ENCODE measurements at places on chromosomes 13 and 19. TPM values are rescaled to one million over a fixed set of nuclear protein-coding genes. Genes with fewer than 3 reads are reported as not detected.

DNA sequence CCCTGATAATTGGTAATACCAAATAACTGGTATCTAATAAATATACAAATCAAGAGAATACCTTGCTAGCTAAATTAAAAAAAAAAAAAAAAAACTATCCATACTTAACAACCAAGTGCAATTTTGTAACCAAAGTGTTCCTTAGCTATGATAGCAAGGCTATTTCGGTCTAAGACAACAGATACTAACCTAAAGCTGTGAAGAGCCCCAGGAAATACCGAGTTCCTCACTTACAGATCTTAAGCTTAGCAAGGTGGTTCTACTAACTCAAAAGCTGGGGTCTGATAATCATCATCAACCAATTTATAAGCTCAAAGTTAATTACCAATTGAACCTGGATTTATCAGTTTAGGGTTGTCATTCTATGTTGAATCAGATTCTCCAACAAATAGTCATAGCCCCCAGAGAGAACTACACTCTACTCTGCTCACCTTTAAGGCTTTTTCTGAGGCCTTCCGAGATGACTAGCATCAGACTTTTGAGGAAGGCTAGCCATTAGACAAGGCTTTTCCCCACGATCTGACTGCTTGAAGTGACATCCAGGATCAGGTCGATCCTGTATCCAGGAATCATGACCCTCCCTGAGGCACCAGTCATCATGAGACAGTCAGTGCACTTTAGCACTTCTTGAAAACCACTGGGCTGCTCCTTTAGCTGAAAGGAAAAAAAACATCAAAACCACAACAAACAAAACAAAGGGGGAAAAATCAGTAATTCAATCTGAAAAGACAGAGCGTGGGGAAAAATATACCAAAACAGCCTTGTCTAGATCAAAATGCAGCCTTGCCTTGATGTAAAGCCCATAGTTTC is 31.9 kb downstream of the INTS6 start:
- H3K27me3 ChIP-seq, result no peaks in the 10 kb centered on the region
- peaks cover 64% of the 10 kb centered on the region for H3K36me3 ChIP-seq
- peaks cover 47% of the 10 kb centered on the region for H3K4me1 ChIP-seq
- no peak overlapping the region for H3K4me3 ChIP-seq

GRCh38 chr13:42396901-42397655 is 125.1 kb downstream of the AKAP11 start:
- DNase-seq, result peak; percentile 47
- H3K4me3 ChIP-seq, result peak overlapping the region; percentile 65
- peaks cover 90% of the 10 kb centered on the region for H3K4me1 ChIP-seq
- no peaks in the 10 kb centered on the region for H3K27me3 ChIP-seq

DNA sequence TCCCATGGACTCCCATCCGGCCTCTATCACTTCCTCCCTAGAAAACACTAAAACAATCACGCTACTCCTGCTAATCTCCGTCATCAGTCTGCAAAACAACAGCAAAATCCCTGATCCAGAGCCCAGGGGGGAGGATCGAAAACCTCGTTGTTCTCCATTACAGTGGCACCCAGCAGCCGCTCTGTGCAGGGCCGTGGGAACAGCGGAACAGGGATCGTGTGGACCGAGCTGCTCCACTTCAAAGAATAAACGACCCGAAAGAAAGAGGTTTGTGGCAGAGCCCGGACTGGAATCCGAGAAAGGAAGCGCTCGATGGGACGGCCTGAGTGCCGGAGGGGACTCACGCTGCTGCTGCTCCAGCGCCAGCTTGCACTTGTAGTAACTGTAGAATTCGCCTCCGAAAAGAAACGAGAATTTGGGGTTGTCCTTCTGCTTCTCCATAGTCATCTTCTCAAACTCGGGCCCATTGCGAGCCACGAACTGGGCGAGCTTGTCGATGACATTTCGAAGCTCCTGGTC is 652 bp downstream of the CHERP start:
- H3K4me3 ChIP-seq, result peak overlapping the region; percentile 88
- H3K36me3 ChIP-seq, result peaks cover 52% of the 10 kb centered on the region
- peak overlapping the region; percentile 70 for H3K27ac ChIP-seq
- no peaks in the 10 kb centered on the region for H3K27me3 ChIP-seq

DNA sequence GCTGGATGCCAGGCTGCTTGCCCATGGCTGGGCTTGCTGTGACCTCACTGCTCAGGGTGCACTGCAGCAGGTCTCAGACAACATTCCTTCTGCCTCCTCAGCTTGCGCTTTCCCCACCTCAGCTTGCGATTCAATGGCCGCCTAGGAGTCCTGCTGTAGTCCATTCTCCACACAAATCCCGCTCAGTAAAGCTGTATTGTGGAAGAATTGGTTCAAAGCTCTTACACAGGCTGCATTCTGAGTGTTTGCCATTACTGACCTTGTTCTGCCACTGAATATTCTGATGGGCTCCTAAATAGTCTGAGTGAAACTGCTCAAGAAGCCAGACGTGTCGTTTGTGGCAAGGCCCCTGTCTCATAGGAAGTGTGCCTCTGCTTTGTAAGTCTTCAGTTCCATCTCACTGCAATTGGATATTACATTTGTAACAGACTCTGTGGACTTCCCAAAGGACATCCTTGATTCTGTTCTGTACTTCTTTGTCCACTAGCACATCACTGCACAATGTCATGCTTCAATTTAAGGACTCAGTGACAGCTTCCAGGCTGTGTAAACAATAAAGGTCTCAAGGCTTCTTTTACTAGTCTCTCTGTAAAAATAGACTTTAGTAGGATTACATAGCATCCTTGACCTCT is 49.8 kb downstream of the KATNAL1 start:
- H3K4me1 ChIP-seq, result peaks cover 22% of the 10 kb centered on the region
- peaks cover 9% of the 10 kb centered on the region for H3K36me3 ChIP-seq
- H3K27me3 ChIP-seq, result no peaks in the 10 kb centered on the region
- H3K27ac ChIP-seq, result no peak overlapping the region
- H3K4me3 ChIP-seq, result no peak overlapping the region

DNA sequence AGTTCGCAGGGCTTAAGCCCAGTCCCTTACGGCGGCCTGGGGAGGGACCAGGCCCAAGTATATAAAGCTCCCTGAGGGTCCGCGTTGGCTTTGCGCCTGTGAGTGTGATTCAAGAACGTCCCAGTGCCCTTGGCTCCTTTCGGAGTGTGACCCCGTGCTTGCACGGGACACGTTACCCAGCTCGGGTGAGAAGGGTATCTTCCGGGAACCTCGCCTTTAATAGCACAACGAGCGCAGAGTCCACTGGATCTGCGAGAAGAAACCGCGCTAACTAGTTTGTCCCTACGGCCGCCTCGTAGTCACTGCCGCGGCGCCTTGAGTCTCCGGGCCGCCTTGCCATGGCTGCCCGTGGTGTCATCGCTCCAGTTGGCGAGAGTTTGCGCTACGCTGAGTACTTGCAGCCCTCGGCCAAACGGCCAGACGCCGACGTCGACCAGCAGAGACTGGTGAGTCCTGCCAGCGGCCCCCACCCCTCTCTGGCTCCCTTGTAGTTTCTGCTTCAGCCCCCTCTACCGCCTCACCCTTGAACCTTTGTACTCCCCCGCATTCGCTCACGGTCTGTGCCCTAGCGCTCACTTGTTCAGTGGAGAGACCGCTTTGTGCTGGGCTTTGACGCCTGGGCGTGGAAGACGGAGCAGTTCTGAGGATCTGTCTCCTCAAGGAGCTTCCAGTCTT is at the start of gene DNAJC15:
TSS of gene DNAJC15 (plus strand) at position 298 of the 675 bp plus-strand sequence. CDS start at position 339, 41 bp downstream.
- H3K4me1 ChIP-seq, result peaks cover 37% of the 10 kb centered on the region
- DNase-seq, result peak; percentile 88
- peaks cover 13% of the 10 kb centered on the region for H3K36me3 ChIP-seq
- peak within 1 kb of the TSS; percentile 97 for H3K4me3 ChIP-seq

- H3K4me1 ChIP-seq, result no peaks in the 10 kb centered on the region
- H3K4me3 ChIP-seq, result no peak overlapping the region
- no peak overlapping the region for H3K27ac ChIP-seq
- no peaks in the 10 kb centered on the region for H3K27me3 ChIP-seq
Observed at GRCh38 chr13:112733661-112734379, 44.0 kb downstream of the ATP11A start.

DNA sequence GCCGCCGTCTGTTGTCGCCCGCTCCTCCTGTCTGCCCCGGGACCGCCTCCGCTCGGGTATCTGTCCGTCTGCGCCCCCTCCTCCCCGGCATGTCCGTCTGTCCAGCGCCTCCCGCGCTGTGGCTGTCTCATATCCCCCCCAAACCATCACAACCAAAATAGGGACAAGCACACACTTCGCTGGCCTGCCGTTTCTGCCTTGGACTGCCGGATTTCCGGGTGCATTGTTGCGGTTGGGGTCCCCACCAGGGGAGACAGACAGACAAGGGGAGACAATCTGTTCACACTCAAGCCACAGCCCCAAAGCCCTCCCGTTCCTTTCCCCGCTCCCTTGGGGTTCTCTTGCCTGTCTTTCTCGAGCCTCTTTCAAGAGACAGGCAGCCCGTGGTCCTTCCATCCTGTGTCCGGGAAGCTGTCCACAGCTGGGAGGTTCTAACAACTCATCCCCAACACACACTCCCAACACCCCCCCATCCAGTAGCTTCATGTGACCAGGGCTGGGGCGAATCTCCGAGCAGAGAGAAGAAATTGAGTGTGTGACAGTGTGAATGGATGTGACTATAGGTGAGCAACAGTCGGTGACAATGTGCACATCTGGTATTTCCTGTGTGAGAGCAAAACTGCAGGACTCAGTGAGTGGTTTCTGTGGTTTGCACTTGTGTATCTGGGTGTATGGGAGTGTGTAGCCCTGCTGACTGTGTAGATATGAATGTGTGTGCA is 16.5 kb upstream of the FOSB start:
- H3K27ac ChIP-seq, result peak overlapping the region; percentile 69
- H3K27me3 ChIP-seq, result peaks cover 2% of the 10 kb centered on the region
- peak overlapping the region; percentile 72 for H3K4me3 ChIP-seq
- DNase-seq, result peak; percentile 60
- peaks cover 53% of the 10 kb centered on the region for H3K4me1 ChIP-seq

DNA sequence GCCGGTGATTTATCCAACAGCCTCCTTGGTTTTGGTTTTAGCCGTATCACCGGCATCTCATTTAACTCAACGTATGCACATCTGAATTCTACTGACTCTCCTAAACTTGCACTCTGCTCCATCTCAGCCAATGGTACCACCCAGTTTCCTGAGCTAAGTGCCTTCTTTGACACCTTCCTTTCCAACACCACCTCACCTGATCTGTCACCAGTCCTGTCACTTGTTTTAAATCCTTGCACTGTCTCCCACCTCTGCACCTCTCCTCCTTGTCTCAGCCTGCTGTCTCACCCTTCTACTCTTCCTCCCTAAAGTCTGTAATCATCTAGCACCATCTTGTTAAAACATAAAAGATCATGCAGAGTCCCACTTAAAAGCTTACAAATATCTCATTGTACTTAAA is 28.1 kb upstream of the TPT1 start:
- H3K36me3 ChIP-seq, result peaks cover 31% of the 10 kb centered on the region
- H3K4me3 ChIP-seq, result no peak overlapping the region
- DNase-seq, result no peak
- H3K27ac ChIP-seq, result peak overlapping the region; percentile 33

DNA sequence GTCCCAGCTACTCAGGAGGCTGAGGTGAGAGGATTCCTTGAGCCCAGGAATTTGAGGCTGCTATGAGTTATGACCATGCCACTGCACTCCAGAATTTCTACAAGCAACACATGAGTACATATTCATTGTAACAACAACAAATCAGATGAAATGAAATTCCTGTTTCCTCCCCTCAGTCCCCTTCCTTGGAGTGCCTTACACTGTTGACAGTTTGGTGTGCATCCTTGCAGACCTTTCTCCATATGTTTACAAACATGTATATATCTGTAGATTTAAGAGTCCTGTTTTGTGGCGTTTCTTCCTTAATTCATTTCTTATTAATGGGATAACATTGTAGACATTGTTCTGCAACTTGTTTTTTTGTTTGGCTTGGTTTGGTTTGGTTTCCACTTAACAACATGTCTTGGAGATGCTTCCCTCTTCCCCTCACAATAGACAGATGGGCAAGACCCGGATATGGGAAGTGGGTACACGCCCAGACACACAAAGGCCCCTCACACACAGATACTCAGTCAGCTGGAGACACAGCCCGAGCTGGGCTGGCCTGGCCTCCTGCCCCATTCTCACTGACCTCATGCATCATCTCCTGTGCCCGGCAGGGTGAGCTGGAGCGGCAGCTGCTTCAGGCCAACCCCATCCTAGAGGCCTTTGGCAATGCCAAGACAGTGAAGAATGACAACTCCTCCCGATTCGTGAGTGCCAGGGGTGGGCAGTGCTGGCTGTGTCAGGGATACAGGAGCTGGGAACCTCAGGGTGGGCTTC is 21.7 kb downstream of the MYH14 start:
- H3K27me3 ChIP-seq, result no peaks in the 10 kb centered on the region
- no peaks in the 10 kb centered on the region for H3K36me3 ChIP-seq
- H3K4me3 ChIP-seq, result no peak overlapping the region
- H3K27ac ChIP-seq, result no peak overlapping the region

- no peak for DNase-seq
- no peak overlapping the region for H3K4me3 ChIP-seq
- H3K4me1 ChIP-seq, result no peaks in the 10 kb centered on the region
- no peaks in the 10 kb centered on the region for H3K27me3 ChIP-seq
- H3K36me3 ChIP-seq, result no peaks in the 10 kb centered on the region
Observed at GRCh38 chr13:56299650-56300049, 841.1 kb upstream of the PRR20A start.

DNA sequence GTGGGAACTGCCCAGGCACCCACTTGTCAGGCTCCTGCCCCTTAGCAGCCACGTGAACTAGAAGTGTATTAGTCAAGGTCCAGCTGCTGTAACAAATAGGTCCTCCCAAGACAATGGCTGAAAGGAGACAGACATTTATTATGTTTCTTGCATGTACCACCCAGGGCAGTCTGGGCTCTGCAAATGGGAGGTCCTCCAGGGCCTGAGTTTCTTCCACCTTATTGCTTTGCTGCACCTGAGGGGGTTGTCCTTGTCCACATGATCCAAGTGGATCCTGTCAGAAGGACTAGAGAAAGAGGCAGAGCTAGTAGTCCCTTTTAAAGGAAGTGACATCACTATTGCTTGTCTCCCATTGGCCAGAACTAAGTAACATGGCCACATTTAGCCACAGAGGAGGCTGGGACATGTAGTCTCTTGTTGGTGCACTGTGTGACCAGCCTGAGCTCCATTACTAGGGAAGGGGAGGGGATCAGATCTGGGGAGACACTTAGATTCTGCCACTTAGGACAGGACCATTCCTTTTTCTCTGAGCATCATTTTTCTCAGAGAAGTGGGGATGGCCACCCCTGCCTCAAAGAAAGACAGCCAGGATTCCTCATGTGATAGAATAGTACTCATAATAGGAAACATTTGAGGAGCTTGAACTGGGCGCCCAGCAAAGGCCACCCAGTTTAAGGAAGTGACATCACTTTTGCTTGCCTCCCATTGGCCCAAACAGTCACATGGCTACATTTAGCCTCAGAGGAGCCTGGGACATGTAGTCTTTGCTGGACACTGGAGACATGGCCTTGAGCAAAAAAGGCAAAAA is 15.1 kb downstream of the CC2D1A start:
- peak; percentile 46 for DNase-seq
- H3K27ac ChIP-seq, result no peak overlapping the region
- H3K27me3 ChIP-seq, result no peaks in the 10 kb centered on the region
- H3K4me3 ChIP-seq, result no peak overlapping the region
- peaks cover 3% of the 10 kb centered on the region for H3K4me1 ChIP-seq

The PNMA8A gene
- not detected for total RNA-seq

The LGALS7B gene
- total RNA-seq, result not detected

The PALM3 gene
- total RNA-seq, result not detected

The ITGBL1 gene
- not detected for total RNA-seq

The IER2 gene
- total RNA-seq, result 234 TPM

The SLC7A10 gene
- not detected for total RNA-seq

The FBXL12 gene
- total RNA-seq, result 20.6 TPM

The NLRP5 gene
- not detected for total RNA-seq

The GRIK5 gene
- total RNA-seq, result 0.68 TPM

The FBN3 gene
- total RNA-seq, result not detected

The MYH14 gene
- total RNA-seq, result not detected

All from activated CD4-positive, alpha-beta memory T cell treated with anti-CD3 and anti-CD28 coated beads, Interleukin-2, amount 10 ng/mL, durations not matched to agents 7 days and 5 days (primary cell).